ENCODE measurements at places on chromosomes 2 and 18. TPM values are rescaled to one million over a fixed set of nuclear protein-coding genes. Genes with fewer than 3 reads are reported as not detected.

CYS1 gene
- not detected for total RNA-seq

TUBA3E gene
- total RNA-seq = not detected

BARD1 gene
- total RNA-seq = 16.3 TPM

RAPGEF4 gene
- total RNA-seq = not detected

MARCO gene
- not detected for total RNA-seq

- no peak for DNase-seq
These were observed 49.7 kb downstream of the SH2D6 start for GRCh38 chr2:85468096-85468703.

DNA sequence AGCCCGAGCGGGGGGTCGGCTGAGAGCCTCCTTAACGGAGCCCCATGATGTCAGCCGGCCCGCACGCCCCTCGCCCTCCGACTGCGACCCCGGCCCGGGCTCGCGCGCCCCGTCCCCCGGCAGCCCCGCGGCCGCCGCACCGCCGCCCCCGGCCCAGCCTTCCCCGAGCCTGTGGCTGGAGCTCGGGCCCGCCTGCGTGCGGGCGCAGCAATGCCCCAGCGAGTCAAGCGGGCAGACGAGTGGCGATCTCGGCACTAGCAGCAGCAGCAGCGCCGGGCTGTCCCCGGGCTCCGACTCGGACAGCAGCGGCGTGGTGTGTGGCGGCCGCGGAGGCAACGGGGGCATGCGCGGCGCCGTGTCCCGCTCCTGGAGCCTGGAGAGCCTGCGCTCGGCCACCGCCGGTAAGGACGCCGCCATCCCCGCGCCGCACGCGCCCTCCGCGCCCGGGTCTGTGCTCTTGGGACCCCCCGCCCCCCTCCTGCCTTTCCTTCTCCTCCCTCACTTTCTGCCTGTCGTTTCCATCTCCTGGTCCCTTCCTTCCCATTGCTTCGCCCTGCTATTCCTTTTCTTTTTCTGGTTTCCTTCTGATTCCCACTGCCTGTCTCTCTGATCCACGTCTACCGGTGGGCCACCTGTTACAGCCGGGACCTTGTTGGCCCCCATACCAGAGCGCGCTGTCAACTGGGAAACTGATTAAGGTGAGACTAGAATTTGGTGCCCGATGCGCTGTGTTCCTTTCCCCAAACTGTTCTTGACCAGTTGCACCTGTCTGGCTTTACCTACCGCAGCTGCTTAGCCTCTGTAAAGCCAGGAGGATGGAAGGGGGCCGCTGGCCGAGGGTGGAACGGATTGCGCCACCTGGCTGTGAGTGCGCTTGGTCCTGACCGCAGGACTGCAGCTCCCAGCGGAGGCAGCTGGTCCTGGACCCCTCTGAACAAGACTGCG lies 127.4 kb downstream of the ARHGEF4 start:
- no peak for DNase-seq

GRCh38 chr2:124025891-124026434 lies 876 bp downstream of the CNTNAP5 start:
- no peak for DNase-seq

- no peak for DNase-seq
These were observed 115.7 kb downstream of the FAM210A start for GRCh38 chr18:13610555-13611141.

DNA sequence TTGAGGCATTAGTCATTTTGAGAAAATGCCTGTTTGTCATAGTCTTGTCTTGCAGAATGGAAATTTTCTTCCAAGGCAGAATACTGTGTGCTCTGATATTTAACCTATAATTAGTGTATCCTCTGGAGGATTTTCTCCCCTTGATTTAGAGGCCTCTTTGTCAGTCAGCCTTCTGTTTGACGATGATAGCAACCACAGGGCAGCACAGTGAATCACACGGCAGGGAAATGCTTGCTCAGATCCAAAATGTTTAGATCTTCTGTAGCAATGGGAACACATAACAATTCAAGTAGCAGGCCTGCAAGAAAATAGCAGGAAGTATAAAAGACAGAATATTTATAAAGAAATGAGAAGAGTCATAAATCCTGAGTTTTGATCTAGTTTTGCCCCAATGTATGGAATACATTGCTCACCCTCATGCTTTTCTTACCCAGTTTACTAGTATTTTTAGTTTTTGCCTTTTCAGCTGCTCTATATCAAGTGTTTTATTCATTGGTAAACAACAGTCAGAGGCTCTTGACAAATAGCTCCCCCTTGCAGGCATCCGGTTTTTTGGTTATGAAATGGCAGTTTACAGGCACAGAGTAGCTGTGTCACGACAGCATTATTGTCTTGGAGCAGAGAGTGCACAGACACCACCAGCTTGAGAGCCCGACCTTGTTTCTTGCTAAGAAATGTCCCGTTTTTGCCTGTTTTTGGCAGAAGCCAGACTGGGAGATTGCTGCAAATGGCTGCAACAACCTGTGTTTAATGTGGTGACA lies 185.1 kb downstream of the MYO3B start:
- no peak for DNase-seq

GRCh38 chr2:157782057-157782845 lies 93.9 kb downstream of the ACVR1 start:
- DNase-seq = no peak

- DNase-seq = no peak
These were observed 114.1 kb upstream of the PKDCC start for GRCh38 chr2:41933585-41934320.

- no peak for DNase-seq
These were observed 5.5 kb downstream of the CASP10 start for GRCh38 chr2:201188449-201188848.

DNA sequence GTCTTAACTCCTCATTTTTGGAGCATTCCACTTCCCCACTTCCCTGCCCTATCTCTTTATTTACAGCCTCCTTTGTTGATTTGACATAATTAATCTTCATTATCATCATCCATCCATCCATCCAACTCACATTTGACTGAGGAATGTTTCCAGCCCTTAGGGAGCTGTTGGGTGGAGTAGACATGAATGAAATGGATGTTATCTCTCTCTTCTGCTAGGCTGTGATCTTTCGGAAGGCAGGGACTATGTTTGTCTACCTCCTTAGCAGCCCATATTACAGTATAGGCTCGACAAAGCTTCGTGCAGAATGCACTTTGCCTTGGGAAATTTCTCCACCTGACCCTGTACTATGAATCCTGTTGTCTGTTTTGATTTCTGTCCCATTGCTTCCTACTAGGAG lies 7.7 kb upstream of the EFEMP1 start:
- DNase-seq = no peak

DNA sequence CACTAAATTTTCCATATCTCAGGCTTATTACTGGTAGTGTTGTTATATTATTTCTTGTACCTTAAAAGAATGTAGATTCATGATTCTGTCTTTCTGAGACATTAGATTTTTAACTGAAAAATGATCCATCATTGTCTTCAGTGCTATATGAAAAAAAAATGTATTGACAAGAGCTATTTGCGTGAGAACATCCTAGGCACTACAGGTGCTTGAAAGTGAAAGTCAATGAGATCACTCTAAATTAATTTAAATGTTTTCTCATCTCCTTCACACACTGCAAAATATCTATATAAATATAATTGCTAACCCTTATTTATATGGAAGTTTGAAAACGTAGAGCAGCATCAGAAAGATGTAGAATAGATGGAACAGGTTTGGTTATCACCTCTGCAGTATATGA lies 684.6 kb downstream of the TRIB2 start:
- no peak for DNase-seq

GRCh38 chr2:7516484-7517063 lies 599.4 kb downstream of the RNF144A start:
- no peak for DNase-seq

- no peak for DNase-seq
These were observed 102.5 kb downstream of the RIT2 start for GRCh38 chr18:43012951-43013350.

DNA sequence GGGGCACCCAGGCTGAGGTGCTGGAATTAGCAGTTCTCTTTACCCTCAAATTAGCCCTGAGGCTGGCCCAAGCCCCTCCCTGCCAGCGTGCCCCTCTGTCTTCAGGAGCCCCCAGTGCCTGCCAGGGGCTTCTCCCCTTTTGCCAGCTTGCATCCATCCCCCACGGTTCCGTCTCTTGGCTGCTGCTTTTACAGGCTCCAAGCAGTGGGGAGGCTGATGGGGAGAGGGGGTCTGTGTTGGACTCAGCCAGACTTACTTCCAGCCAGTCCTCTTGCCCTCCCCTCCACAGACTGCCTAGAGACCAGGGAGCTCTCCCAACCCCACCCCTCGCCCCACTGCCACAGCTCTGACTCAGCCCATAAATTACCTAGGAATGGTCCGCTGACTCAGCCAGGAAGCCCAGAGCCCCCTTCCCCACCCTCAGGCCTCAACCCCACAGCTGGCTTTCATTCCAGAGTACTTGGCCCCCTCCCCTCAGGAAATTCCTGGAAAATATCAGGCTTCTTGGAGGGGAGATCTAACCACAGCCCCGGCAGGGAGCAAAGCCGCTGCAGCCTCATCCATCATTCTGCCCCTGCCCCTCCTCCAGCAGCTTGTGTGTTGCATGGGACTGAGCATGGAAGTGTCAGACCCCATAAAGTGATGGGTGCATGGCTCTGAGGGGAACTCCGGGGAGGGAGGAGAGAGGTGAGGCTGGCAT lies 184.6 kb downstream of the ZFP36L2 start:
- DNase-seq = peak; percentile 77

- no peak for DNase-seq
These were observed 64.5 kb upstream of the LAPTM4A start for GRCh38 chr2:20115902-20116301.

GRCh38 chr18:42509750-42510415 lies 554.8 kb downstream of the PIK3C3 start:
- no peak for DNase-seq

DNA sequence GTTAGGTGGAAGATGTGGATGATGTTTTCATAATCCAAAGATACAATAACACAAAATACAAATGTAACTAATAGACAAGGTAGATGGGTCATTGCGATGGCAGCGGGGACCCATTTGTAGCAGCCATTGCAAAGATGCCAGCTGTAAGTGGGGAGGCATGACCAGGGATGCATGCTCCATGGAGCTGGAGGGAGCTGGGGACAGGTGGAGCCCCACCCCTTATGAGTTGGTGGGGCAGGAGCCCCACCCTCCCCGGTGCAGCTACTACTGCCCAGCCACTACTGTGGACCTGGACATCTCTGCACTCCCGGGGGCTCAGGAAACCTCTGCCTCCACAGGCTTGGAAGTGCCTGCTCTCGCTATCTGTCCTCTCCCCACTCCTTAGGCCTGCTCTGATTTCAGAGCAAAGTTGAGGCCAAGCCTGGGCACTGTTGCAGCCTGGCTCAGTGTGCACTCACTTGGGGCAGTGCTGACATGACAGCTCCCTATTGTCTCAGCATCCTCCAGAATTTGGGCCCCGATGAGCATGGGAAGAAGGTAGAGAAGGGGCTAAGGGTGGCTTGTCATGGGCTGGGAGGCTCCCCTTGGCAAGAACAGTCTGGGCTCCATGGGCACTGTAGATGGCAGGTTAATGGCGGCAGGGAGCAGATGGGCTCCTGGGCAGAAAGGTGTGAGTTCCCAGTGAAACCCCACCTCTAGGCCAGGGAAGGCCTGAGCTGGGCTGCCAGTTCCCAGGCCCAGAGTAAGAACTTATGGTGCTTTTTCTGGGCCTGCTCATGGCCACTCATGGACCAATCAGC lies 81.1 kb downstream of the ZNF804A start:
- no peak for DNase-seq

DNA sequence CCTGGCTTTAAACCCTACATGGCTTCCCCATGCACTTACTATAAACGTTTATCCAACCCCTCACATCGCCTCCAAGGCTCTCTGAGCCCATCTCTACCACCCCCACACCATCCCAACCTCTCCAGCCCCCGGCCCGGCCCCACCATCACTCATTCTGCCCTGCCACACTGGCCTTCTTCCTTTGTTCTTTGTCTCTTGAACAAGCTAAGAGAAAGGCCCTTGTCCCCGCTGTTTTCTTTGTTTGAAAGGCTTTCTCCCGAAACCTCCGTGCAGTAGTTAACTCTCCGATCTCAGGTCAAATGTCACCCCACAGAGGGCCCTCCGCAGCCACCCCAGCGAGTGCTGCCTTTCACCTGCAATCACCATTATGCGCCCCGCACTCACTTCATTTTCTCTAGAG lies 100.4 kb downstream of the AFF3 start:
- DNase-seq = no peak

DNA sequence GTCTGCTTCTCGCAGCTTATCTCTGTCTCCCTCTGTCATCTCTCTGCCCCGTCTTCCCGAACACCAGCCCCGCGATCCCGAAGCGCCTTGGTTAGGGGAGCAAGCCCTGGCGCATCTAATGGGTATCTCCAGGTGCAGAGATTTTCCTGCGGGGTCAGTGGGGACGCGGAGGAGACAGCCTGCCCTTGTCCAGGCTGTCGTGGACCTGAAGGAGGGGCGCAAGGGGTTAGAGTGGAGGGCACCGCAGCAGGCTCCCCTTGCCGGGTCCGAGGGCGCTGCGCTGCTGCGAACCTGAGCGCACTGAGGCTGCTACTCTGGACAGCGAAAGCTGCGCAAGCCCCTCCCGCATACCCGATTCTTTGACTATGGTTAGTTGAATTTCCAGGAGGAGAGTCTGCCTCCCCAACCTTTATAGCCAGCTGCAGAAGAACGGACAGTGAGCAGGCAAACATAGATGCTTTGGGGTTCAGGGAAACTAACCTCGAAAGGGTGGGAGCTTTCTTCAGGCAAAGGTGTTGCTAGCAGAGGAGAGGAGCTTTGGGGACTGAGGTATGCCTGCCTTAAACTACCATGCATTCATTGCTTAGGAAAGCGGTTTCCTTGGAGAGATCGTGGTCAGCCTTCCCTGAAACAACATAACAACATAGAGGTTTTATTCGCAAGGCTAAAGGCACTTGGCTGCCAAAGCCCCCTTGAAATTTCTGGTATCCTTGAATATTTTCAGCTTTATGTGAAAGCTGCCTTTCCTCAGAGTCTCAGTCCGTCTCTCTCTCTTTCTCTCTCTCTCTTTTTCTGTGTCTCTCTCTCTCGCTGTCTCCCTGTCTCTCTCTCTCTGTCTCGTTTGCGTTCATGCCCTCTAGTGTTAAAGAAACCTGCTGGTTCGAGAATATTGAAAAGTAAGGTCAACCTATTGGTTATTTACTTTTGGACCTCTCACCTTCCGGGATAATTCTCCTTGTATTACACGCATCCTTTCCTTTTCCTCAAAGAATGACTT lies 1.6 kb downstream of the GALNT13 start:
- DNase-seq = no peak

All from HT-29 (cell line).